ENCODE measurements at places on chromosomes 5 and 9.

DNA sequence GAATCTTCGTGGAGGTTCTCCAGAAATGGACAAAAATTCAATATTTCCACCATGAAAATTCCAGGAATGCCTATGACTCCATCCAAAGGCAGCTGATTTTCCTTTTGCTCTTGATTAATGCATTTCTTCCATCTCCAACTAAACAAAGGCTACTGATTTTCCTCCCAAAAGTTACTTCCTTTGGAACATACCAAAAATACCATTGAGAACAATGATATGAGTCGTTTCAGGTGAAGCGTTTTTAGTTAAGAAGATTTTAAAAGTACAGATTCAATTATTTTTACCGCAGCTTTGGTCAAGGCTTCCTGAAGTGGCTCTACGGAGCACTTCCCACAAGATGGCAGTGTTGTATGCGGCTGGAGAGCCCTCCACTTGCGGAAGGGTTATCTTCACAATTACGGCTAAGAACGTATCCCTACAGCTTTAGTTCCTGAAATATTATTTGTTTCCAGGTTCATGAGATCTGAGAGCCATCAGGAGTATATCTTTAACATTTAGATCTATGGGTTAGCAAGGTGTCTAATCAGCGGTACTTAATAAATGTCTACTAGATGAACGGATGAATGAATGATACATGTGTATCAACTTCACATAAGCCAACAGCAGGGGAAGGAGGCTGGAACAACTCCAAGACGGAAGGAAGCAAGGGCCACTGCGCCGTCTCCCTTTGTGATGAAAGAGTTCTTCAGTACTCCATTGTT lies 35.9 kb upstream of the ARSB start:
- H3K36me3 ChIP-seq, result no peaks in the 10 kb centered on the region
- no peaks in the 10 kb centered on the region for H3K4me1 ChIP-seq
- no peak overlapping the region for H3K4me3 ChIP-seq

DNA sequence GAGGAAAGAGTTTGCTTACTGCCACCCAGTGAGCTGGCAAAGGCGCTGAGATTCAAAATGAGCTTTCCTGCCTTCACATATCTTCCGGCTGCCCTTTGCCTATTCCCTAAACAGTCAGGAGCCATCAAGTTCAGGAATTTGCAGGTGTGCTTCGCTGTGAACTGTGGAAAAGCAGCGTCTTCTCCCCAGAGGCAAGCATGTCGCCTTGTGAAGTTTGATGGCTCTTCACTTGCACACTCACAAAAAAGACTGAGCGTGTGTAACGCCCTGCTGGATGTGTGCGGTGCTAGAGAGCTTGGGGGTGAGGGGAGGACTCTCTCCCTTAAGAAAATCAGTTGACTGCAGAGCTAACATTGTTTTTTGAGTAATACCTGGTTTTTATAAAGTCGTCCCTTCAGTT lies 288.7 kb downstream of the DOCK8 start:
- peaks cover 11% of the 10 kb centered on the region for H3K4me1 ChIP-seq
- no peaks in the 10 kb centered on the region for H3K36me3 ChIP-seq
- peaks cover 11% of the 10 kb centered on the region for H3K27me3 ChIP-seq

DNA sequence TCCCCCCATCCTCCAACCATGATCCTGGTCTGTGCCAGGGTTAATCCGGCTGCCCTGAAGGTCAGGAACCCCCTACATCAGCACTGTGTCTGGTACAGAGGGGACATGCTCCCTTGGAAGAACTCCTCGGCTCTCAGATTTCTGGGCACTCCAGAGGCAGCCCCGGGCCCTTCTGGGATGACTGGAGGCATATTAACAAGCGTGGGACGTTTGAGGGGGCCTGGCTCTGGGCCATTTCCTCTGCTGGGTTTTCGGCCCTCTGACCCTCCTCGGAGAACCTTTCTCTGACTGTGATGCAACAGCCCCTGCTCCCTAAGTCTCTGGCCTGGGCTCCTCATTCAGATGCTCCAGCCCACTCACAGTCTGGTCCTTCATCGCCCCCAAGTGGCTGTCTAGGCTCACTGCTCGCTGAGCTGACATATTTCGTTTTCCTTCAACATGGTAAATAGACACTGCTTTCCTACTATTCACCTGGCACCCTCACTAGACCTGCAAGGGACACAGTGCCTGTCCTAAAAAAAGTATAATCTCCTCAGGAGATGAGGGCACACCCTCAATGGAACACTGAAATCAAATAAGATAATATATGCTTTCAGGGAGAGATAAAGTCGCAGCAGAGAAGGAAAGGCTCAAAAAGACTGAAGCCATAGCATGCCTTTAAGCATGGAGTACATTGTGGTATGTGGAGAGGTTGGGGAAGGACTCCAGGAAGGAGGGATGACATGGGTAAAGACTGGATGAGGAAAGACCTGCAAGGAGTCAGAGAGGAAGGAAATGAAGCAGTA lies 404.7 kb upstream of the TRPC7 start:
- H3K36me3 ChIP-seq, result no peaks in the 10 kb centered on the region
- H3K27ac ChIP-seq, result no peak overlapping the region
- H3K27me3 ChIP-seq, result no peaks in the 10 kb centered on the region
- no peaks in the 10 kb centered on the region for H3K4me1 ChIP-seq

DNA sequence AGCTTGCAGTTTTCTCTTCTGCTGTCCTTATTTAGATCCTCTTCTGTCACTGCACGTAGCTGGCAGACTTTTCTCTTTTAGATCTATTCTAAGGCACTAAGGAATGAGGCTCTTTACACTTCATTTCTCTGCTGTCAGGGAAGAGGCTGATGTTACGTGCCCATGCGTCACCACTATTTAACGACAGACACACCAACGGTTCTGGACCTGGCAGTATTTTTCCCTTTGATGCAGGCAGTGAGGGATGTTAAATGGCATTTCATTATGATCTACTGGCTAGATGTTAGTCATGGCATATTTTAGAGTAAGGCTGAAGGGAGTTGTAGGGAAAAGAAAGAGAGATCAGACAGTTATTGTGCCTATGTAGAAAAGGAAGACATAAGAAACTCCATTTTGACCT lies 8.2 kb upstream of the CRHBP start:
- peaks cover 9% of the 10 kb centered on the region for H3K4me1 ChIP-seq
- DNase-seq, result no peak
- H3K36me3 ChIP-seq, result no peaks in the 10 kb centered on the region
- no peaks in the 10 kb centered on the region for H3K27me3 ChIP-seq
- no peak overlapping the region for H3K27ac ChIP-seq
- H3K4me3 ChIP-seq, result no peak overlapping the region

DNA sequence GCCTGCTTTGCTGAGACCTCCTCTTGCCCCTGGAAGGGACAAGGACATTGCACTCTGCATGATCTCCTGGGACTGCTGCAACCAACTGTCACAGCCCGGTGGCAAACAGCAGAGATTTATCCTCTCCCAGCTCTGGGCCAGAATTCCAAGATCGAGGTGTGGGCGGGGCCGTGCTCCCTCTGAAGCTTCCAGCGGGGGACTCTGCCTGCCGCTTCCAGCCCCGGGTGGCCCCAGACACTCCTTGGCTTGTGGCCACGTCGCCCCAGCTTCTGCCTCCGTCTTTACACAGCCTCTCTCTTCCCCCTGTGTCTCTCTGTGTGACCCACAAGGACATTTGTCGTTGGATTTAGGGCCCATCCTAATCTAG lies 67.1 kb downstream of the COL5A1 start:
- H3K27ac ChIP-seq, result peak overlapping the region; percentile 98
- no peak overlapping the region for H3K4me3 ChIP-seq
- H3K36me3 ChIP-seq, result no peaks in the 10 kb centered on the region
- DNase-seq, result no peak

DNA sequence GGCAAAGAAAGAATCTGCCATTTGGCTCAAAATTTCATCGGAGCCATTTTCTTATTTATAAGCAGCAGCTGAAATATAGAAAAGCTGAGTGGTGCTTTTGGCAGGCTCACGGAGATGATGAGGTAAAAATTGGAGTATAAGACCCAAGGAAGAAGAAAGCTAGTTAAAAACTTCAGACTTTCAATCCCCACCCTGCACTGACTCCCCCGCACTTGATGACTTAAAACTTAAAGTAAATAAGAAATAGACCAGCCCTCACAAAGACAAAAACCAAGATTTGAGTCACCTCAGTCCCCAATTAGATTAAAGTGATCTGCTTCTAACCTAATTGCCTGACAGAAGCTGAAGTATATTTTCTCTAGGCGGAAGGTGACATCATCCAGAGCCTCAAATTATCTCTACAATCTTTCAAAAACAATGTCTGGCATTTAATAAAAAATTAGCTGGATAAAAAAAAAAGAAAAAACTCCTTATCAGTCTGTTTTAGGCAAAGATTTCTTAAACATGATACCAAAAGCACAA lies 124.0 kb upstream of the PJA2 start:
- no peaks in the 10 kb centered on the region for H3K4me1 ChIP-seq
- H3K36me3 ChIP-seq, result no peaks in the 10 kb centered on the region
- no peak for DNase-seq
- no peaks in the 10 kb centered on the region for H3K27me3 ChIP-seq

DNA sequence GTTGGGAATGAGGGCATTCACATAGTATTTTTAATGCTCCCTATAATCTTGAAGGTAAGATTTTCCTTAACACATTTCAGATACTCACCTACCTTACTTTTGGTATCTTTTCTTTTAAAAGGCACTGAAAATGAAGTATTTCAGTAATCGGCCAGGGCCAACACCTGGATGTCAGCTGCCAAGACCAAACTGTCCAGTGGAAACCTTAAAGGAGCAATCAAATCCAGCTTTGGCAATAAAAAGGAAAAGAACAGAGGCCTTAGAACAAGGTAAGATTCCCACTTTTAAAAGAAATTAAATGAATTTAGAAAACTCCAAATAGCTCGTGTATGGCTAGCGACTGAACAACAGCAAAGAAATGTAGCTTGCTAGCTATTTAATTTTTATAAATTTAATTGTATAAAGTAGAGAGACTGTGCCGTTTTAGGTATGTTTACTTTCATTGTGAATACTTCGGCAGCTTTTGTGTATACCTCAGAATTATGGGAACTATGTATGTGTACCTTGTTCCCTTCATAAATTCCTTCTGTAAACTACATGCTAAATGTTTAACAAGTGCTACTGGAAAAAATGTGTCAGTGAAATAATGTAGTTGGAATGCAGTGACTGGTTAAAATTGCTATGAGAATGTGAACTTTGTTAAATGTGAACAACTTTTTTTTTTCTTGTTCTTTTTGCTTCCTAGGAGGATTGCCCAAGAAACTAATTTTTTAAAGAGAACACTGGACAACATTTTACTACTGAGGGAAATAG lies 41.9 kb downstream of the CDK7 start:
- H3K4me3 ChIP-seq, result no peak overlapping the region
- no peaks in the 10 kb centered on the region for H3K27me3 ChIP-seq
- peak overlapping the region; percentile 76 for H3K27ac ChIP-seq
- no peaks in the 10 kb centered on the region for H3K36me3 ChIP-seq

GRCh38 chr5:53027913-53028312 lies 38.8 kb downstream of the ITGA2 start:
- no peaks in the 10 kb centered on the region for H3K36me3 ChIP-seq
- H3K4me1 ChIP-seq, result peaks cover 18% of the 10 kb centered on the region
- no peak for DNase-seq
- no peak overlapping the region for H3K4me3 ChIP-seq
- H3K27ac ChIP-seq, result no peak overlapping the region

GRCh38 chr5:150021491-150022157 lies 21.1 kb downstream of the HMGXB3 start:
- no peak for DNase-seq
- H3K36me3 ChIP-seq, result peaks cover 5% of the 10 kb centered on the region
- no peaks in the 10 kb centered on the region for H3K27me3 ChIP-seq
- H3K4me3 ChIP-seq, result no peak overlapping the region

DNA sequence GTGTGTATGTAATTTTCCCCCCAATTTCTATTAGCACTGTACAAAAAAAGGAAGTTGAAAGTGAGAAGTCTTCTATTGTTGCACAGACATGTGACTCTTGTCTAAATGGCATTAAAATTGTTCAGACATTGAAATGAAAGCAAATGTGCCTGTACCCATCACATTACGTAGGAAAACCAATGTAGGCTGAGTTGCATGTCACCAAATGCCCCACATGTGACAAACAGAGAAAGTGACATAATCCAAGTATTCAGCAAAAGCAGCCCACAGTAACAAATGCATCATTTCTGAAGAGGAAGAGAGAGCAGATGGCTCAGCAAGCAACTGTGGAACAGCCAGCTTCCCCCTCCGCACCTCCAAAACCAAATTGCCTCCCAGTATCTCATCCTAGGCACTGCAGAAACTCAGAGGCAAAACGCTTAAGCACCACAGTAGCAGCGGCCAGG lies 161.5 kb upstream of the NR4A3 start:
- H3K27ac ChIP-seq, result no peak overlapping the region
- no peaks in the 10 kb centered on the region for H3K4me1 ChIP-seq
- H3K4me3 ChIP-seq, result no peak overlapping the region
- no peaks in the 10 kb centered on the region for H3K36me3 ChIP-seq
- no peaks in the 10 kb centered on the region for H3K27me3 ChIP-seq

- no peak for DNase-seq
- no peak overlapping the region for H3K4me3 ChIP-seq
Measured at GRCh38 chr5:136141561-136141960, 8.9 kb downstream of the SMAD5 start.

All from hepatocyte (in vitro differentiated cells).